Fibroblast of upper back skin (primary cell): ENCODE measurements at places on chromosomes 13 and 19.

DNA sequence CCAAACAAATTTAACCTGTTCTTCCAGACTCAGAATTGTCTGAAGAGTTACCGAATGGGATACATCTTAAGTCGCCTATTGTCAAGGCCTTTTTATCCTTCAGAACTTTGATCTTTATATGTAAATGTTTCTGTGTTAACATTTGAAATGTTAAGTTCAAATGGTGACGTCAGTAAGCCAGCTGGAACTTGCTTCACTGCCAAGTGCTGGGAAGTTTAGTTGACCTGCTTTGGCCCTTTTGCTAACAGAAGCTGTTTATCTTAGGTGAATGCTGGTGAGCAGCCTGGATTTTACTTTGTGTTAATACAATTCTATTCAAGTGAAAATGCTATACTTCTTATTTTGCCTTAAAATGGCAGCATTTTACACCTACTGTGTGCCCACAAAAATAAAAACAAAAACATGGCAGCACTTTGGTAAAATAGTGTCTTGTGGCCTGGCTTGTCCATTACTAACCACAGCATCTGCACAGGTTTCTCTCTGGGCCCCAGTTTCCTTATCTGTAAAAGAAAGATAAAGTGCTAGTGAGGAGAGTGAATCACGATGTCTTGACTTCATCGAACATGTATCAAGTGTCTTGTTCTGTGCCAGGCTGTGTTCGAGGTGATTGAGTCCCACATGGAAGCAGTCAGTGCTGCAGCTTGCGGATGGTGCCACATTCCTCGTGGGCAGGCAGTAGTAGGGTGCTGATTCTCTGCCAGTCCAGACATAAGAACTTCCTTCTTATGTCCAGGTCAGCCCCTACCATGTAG is 2.2 kb downstream of the NAXD start:
- peak; percentile 49 for DNase-seq

DNA sequence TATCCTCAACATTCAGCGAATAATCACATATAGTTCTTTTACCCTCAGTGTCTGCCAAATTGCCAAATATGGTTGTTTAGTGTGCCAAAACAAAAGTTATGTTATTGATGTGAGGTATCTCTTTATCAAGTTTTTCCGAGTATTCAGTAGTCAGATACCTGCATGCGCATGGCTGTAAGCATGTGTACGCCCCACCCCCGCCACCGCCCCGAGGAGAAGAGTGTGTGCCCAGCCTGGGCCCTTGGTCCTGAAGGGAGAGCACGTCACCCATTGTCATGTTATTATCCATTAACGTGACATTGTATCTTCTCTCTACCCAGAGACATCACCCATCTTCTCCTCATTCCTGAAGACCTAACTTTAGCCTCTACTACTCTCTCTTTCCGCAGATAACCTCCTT is 147.0 kb downstream of the SHISA2 start:
- no peak for DNase-seq

DNA sequence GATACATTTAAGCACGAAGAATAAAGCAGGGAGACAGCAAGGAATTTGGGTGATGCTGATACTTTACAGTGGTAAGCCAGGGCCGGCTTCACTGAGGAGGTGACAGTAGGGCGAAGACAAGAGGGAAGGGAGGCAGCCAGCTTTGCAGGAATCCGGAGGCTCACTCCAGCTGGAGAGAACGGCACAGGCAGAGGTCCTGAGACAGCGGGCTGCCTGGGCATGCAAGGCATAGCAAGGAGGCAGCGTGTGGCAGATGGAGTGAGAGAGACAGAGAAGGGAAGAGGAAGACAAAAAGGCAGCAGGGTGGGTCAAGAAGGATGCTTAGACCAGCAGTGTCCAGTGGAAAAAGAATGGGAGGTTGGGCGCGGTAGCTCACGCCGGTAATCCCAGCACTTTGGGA is 83.2 kb upstream of the WASF3 start:
- DNase-seq, result no peak

GRCh38 chr13:100887729-100888151 is 213.1 kb upstream of the TMTC4 start:
- peak; percentile 86 for DNase-seq

DNA sequence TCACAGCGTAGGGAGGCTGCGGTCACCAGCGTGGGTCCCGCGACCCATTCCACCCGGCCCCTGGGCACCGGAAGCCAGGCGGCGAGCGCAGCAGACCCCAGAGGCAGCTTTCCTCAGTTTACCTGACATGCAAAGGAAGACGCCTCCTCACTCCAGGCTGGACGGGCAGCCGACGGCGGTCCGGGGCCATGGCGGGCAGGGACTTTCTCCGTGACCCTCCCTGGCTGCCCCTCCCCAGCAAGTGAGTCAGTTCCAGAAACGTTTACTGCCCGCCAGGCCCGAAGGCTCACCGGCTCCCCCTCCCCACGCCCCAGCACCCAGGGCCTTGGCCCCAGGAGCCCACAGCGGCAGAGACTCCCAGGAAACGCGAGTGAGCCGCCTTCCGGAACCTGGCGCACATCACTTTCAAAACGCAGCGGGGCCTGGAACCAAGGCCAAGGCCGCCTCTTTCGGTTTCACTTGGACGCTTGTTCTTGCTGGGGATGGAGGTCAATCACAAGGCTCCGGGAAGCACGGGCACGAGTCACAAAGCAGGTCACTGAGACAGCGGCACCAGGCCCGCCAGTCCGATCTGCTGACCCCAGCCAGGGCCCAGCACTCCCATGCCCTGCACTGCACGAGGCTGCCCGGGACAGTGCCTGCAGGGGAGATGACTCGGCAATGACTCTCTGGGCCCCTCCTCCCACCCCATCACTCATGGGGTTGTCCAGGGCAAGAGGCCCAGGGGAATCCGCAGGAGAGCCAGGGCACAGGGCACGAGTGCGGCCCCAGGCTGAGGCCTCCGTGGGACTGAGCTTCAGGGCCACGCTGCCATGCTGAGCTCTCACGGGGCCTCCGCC is 5.3 kb downstream of the SBNO2 start:
- DNase-seq, result no peak

DNA sequence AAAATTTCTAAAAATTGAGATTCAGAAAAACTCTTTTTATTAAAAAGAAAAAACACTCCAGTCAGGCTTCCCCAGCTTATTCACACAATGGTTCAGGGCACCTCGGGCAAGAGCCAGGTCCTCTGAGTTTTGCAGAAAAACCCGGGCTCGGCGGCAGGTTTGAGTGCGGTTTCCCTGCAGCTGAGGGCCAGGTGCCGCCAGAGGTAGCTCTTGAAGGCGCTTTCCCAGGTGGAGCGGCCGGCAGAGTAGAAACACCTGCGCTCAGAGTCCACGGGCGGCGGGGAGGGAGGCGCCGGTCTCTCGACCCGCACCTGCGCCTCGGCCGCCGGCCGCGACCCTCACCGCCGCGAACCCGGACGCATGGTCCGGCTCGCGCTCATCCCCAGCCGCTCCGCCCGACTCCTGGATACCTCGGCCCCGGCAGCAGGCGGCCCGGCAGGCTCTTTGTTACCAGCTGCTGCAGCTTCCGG is 444 bp downstream of the PROSER1 start:
- DNase-seq, result no peak

DNA sequence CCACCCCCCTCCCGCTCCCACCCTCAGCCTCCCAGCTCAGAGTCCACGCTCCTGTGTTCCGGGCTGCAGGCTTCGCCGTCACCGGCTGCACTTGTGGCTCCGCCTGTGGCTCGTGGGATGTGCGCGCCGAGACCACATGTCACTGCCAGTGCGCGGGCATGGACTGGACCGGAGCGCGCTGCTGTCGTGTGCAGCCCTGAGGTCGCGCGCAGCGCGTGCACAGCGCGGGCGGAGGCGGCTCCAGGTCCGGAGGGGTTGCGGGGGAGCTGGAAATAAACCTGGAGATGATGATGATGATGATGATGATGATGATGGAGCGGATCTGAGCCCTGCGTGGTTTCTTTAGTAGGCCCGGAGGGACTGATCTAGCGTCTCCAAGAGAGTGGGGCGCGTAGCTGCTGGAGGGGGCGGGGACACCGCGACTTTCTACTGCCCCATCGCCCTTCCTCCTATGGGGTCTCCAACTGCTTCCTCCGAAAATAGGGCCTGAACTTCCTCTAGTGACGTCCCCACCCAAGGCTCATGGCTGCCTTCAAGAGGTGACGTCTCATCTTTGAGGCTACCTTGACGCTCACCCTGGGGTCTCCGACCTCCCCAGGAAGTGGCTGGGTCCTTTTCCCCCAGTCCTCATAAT is 1.4 kb downstream of the RETN start:
- no peak for DNase-seq
